Fibroblast of villous mesenchyme (primary cell): ENCODE measurements at places on chromosomes 5 and 9. TPM values are rescaled to one million over a fixed set of nuclear protein-coding genes. Genes with fewer than 3 reads are reported as not detected.

DNA sequence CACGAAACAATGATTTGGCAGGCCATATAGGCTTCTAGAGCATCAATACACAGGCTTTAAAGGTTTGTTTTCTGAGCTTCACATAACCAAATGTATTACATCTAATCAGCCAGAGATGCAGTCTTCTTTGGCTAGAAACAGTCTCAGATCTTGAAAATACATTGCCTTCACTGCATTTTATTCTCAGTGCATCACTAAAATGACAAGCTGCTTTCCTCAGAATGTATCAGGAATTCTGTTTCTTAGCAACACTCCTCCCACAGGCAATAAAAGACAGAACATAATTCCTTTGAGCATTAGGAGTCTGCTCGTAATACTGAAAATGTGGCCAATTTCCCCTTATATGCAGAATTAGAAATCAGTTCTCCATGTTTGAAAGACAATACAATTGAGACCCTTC lies 36.9 kb downstream of the FEM1C start:
- DNase-seq, result peak; percentile 51

GRCh38 chr5:178143901-178144300 lies 9.8 kb downstream of the NHP2 start:
- DNase-seq, result peak; percentile 38

TUT7 gene
- total RNA-seq, result 39.6 and 63.0 TPM in 2 replicates

- no peak for DNase-seq
These were observed 38.9 kb upstream of the EGFL7 start for GRCh38 chr9:136623842-136624183.

DNA sequence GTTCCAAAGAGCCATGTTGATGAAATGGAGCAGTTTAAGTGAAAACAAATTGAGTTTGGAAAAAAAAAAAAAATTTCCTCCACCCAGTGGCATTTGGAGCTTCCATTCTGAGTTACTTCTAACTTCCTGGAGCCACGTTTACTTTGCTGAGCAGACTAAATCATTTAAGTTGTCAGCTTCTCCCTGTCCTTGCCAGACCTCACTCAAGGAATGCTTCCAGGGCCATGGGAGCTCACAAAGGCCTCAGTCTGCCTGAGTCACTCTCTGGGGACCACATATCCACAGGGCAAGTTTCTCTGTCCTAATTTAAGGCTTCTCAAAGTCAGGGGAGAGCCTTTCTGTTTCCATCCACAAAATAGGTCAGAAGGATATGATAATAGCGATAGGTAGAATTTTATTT lies 210.3 kb upstream of the TNC start:
- peak; percentile 84 for DNase-seq

- DNase-seq, result no peak
These were observed 14.6 kb downstream of the SMARCA2 start for GRCh38 chr9:2029666-2030170.

PCDHB4 gene
- under 0.01 TPM in 2 replicates for total RNA-seq
